ENCODE measurements at places on chromosomes 1 and 21.
A peak's percentile ranks its signal among the peaks of the same experiment; 100 is the strongest.

- no peak for DNase-seq
Observed at GRCh38 chr1:3904843-3905185, 4.7 kb upstream of the C1orf174 start.

DNA sequence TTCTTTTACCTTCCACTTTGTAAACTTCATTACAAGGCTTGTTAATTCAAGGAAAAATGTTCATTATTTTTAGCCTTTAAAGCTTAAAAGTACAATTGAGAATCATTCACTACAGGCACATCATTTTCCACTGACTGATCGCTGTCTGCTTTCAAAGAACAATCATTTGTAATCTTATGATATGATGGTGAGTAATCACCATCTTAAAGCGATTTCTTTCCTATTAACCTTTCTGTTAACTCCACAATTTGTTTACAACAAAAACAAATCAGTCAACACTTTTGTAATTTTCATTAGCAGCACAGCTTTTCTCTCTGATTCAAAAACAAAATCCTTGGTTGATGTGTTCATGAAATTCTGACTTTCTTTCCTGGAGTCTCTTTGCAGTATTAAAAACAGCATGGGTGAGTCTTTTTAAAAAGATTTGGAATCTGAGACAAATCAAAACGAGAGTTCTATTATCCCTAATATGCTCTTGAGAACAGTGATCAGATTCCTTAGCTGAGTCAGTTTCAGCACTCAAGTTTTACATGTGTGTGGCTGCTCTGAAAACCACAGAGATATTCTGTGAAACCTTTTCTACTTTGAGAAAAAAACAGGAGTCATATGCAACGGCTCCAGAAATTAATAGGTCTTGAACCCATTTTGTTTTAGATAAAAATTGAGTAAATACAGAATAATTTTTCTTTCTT lies 145.8 kb upstream of the TMPRSS15 start:
- DNase-seq, result no peak

DNA sequence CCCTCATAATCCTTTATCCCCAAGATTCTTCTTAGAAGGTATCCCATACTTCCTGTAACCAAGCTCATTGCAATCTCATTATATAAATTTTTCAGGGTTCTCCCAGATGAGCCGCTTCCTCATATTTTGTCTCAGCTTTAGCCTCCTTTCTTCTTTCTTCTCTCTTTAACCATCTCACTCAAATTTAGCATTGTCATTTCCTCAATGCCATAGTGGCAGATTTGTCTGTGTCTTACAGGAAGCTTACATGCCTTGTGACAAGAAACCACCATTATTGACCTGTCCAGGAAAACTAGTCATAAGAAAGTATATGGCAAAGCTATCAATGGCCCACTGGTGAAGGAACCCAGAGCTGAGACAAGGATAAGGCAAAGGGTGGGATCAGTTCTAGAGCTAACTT lies 6.0 kb upstream of the FCRL2 start:
- DNase-seq, result no peak

GRCh38 chr1:47675047-47675675 lies 237.3 kb downstream of the FOXD2 start:
- DNase-seq, result no peak

GRCh38 chr1:31394584-31395193 lies 18.3 kb upstream of the SERINC2 start:
- DNase-seq, result peak; percentile 72

DNA sequence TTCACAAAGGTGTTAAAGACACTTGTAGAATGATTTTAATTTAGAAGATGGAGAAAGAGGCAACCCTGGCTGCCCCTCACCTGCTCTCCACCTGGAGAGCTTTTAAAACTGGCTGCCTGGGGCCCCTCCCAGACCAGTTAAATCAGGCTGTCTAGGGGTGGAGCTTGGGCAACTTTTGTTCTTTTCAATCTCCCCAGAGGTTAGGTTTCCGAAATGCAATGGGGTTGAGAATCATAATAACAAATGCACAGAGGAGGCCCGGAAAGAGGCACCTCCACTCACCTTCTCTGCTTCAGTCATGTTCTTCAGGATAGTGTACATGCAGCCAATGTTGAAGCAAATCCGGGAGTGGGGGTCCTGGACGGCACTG lies 400 bp downstream of the NCF2 start:
- no peak for DNase-seq

GRCh38 chr1:8201331-8201861 lies 116.5 kb upstream of the SLC45A1 start:
- no peak for DNase-seq

- no peak for DNase-seq
Observed at GRCh38 chr1:227941509-227942020, 6.2 kb downstream of the WNT9A start.

DNA sequence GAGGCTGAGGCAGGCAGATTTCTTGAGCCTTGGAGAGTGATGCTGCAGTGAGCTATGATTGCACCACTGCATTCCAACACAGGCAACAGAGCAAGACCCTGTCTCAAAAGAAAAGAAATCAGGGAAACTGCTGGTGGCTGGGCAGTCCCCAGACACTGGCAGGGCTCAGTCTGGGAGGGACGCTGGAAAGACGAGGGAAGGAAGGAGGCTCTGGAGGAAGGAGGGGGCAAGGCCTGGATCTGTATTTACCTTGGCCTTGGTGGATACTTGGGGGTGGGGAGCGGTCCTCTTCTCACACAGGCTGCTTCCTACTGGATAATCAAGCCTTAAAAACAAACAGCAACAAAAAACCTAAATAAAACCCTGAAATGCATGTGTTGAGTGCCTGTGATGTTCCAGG lies 24.4 kb downstream of the KCNQ4 start:
- DNase-seq, result no peak

DNA sequence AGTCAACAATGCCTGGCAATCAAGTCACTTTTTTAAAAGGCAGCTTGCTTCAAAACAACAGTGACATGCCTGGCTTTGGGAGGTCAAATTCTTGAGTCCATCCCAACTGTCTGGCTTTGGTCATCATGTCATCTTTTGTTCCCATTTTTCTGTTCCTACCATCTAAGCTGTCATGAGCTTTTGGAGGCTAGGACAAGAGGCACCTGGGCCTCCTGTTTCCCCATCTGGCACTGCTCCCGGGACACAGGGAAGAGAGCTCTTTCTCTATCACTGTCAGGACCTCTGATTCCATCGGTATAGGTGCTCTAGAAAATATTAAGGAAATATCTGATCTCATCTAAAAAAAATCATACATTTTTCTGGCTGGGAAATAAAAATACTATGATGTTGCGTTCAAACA lies 156.3 kb downstream of the CLIC6 start:
- DNase-seq, result no peak

DNA sequence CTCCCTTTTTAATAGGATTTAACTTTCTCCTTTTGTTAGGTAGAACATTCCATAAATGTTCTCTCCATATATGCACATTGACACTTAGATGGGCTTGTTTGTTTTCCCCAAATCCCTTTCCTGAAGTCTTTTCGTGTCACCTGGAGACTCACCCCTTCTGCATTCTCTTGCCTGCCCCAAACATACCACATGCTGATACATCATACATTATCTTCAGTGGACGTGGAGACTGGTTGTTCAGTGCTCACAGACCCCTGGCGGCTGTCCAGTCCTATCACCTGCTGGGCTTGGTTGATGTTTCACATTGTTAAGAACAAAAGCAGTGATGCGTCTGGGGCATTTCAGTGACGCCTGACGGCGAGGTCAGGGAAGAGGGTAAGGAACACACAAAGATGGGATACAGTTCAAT lies 22.2 kb downstream of the FMOD start:
- no peak for DNase-seq

DNA sequence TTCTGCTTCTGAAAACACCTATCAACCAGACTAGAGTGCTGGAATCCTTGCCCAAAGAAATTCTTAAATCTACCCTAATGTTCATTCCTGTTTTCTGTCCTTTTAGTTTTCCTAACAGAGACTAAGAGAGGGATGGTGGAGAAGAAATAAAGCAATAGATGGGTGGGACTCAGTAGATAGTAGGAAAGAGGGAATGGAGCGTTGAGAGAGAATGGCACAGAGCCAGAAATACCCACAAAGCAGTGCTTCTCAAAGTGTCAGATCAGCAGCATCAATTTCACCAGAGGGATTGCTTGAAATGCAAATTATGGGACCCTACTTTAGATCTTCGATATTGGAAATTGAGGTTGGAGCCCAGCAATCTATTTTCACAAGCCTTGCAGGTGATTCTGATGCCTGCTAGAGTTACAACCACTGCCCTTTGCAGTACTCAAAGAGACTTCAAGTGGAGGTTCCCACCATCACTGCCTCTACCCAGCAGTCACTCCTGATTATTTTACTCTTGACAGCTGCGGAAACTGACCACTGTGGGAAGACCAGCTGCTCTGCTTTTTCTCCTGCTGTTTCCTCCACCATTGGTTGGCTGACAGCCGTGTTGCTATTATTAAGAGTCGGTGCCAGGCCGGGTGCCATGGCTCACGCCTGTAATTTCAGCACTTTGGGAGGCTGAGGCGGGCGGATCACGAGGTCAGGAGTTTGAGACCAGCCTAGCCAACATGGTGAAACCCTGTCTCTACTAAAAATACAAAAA lies 11.4 kb upstream of the PRPF3 start:
- peak; percentile 95 for DNase-seq

DNA sequence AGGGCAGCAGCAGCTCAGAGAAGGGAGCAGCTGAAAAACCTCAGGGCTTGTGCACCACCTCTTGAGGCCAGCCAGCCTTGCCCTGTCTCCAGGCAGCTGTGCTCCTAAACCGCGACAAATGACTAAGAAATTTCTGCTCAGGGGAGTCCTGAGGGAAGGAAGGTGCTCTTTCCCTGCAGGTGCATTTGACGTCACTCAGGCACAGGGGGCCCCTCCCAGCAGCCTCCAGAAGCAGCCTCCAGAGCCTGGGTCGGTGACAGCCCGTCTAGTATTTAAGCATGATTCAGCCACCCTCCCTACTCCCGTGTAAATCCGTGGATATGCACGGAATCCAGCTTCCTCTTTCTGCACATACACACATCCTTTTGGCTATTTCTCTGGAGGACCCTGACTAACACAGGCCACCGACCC lies 560.5 kb downstream of the KIF26B start:
- DNase-seq, result no peak

GRCh38 chr1:1420654-1421141 lies 378 bp downstream of the ANKRD65 start:
- DNase-seq, result no peak

- no peak for DNase-seq
Observed at GRCh38 chr21:22278366-22278765, 1280.2 kb downstream of the NCAM2 start.

GRCh38 chr1:109391157-109391556 lies 6.6 kb downstream of the SORT1 start:
- DNase-seq, result no peak

DNA sequence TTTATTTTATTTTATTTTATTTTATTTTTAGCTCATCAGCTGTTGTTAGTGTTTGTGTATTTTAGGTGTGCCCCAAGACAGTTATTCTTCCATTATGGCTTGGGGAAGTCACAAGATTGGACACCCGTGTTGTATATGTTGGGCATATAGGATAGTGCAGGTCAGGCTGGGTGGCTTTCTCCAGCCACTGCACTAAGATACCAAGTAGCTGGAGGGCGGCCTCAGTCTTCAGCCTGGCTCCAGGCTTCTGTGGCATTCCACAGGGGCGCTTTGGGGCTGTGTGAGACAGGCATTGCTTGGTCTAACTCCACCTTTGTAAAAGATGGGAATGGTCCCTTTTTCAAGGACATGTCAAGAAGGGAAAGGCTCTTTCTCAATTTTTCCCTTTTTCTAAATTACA lies 16.5 kb downstream of the RRP1B start:
- DNase-seq, result no peak

- no peak for DNase-seq
Observed at GRCh38 chr1:111649648-111650047, 30.1 kb downstream of the RAP1A start.

Data from DMS 273 treated with DMSO at 0.1 percent for 48 hours (cell line).